Right lobe of liver (tissue), 6 donors: ENCODE measurements at places on chromosomes 1 and 21. TPM values are rescaled to one million over a fixed set of nuclear protein-coding genes. Genes with fewer than 3 reads are reported as not detected.
A peak's percentile ranks its signal among the peaks of the same experiment; 100 is the strongest.

AMY1A gene
- not detected for total RNA-seq

- DNase-seq, result no peak
- H3K4me1 ChIP-seq, result no peaks in the 10 kb centered on the region
- no peak overlapping the region for H3K27ac ChIP-seq
These were observed 8.7 kb upstream of the ECE1 start for GRCh38 chr1:21298981-21299391.

DNA sequence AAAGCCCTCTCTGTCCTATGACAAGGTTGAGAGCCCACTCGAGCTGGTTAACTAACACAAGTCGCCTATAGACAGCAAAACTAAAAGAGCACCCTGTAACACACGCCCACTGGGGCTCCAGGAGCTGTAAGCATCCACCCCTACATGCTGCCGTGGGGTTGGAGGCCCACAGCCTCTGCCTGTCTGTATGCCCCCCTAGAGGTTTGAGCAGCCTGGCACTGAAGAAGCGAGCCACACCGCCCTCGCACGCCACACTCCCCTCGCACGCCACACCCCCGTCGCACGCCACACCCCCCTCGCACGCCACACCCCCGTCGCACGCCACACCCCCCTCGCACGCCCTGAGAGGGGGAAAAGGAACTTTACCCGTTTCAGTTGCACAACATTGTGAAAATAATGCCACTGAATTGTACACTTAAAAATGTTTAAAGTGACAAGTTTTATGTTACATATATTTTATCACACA, 13.2 kb upstream of the HMGCL start:
- H3K4me3 ChIP-seq, result peak overlapping the region; percentile 47
- peak overlapping the region; percentile 50 for H3K27ac ChIP-seq
- no peaks in the 10 kb centered on the region for H3K4me1 ChIP-seq

FAM110D gene
- 0.26 TPM for total RNA-seq

PCBP3 gene
- total RNA-seq, result 0.93 TPM

DNA sequence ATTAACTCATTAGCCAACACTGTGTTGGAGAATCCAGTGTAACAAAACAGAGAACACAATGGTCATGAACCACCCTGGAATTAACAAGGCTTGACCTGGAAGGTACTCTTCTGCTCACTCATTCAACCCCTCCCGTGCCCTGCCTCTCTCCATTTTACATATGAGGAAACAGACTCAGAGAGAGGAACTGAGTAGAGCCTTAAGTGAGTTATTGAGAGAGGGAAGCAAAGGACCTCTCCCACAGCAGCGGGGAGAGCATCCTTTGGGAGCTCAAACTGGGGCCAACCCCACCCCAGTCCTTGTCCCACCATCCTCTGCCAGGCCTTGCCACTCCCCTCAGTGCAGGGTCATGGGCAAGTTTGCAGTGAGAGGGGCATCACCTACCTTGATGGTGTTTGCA, 1.4 kb downstream of the S100A12 start:
- H3K4me3 ChIP-seq, result no peak overlapping the region
- H3K4me1 ChIP-seq, result no peaks in the 10 kb centered on the region
- DNase-seq, result peak; percentile 43
- no peak overlapping the region for H3K27ac ChIP-seq
- H3K36me3 ChIP-seq, result no peaks in the 10 kb centered on the region

KRTAP10-2 gene
- not detected for total RNA-seq

ADORA3 gene
- 3.4 TPM for total RNA-seq

DNA sequence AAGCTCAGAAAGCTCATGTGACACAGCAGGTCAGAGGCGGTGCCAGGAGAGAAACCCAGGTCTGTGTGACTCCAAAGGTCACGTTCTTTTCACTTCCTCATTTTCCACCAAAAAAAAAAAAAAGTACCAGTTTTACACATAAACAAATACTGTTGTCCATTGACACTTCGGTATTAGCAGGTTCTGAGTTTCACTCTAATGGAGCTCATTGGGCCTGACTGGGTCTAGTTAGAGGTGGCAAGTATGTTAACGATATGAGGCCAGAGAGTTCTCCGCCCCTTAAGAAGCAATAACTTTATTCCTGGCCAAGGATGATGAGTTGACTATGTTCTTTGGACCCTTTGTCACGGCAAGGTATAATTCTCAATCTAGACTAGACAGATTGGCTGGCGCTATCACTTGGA, 30.0 kb upstream of the SDE2 start:
- H3K4me3 ChIP-seq, result no peak overlapping the region
- H3K27me3 ChIP-seq, result no peaks in the 10 kb centered on the region
- DNase-seq, result peak; percentile 79
- peaks cover 15% of the 10 kb centered on the region for H3K4me1 ChIP-seq
- H3K36me3 ChIP-seq, result no peaks in the 10 kb centered on the region
- peak overlapping the region; percentile 59 for H3K27ac ChIP-seq

DNA sequence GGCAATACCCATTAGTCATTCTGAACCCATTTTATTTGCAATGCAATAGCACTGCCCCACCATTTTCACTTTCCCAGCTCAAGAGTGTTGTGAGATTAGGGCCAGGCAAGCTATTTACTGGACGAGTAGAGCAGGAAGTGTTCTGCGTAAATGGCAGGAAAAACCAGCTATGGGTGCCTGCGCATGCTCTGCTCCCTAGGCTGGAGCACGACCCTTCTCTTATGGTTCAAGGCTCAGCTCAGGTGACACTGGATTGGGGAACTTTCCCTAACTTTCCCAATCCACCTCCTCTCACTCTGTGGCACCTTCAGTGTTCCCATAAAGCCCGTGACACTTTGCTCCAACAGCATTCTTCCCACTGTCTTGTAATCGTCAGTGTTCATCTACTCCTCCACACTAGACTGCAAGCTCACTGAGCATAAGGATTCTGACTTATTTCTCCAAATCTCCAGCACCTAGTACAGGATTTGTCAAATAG, 3.6 kb upstream of the MAN1A2 start:
- DNase-seq, result no peak
- no peaks in the 10 kb centered on the region for H3K36me3 ChIP-seq
- no peaks in the 10 kb centered on the region for H3K4me1 ChIP-seq
- no peak overlapping the region for H3K27ac ChIP-seq
- no peak overlapping the region for H3K4me3 ChIP-seq
- no peaks in the 10 kb centered on the region for H3K27me3 ChIP-seq

ATP1A4 gene
- total RNA-seq, result not detected

DNA sequence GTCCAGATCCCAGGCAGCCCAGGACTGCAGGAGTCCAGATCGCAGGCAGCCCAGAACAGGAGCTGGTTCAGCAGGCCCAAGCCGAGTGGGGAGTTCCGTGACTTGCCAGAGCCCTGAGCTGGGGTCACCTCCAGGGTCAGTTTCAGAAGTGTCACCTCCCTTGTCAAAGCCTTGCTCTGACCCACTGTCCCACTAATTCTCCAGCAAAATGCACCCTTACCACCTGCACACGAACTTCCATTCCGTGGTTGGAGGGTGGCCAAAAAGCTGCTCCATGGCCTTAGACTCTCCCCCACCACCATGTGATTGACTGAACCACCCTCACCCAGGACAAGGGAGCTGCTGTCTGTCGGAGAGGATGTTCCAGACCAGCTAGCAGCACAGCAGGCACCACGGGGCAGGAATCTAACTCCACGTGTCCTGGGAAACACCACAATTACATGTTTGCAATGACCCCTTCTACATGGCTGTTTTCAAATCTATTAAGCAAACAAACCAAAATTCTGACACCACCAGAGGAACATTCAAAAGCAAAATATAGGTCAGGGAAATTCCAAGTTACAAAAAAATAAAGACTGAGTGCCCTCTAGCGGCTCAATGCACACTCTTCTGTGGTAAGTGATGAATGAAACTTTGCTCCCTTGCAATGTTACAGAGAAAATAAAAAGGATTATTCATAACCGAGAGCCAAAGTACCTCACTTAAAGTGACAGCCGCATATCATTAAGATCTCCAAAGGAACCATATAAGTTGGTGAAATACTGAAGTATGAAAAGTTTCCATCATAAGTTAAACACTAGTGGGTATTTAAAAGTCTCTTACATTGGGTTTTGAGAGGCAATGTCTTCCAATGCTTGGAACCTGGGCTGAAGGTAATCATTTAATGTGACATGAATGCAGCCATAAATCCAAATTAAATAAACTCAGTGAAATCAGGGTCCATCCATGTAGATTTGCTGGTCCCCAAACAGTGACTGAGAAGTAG, 76.3 kb downstream of the NPHP4 start:
- no peak overlapping the region for H3K4me3 ChIP-seq
- H3K36me3 ChIP-seq, result no peaks in the 10 kb centered on the region
- no peaks in the 10 kb centered on the region for H3K4me1 ChIP-seq
- no peak for DNase-seq

GRCh38 chr1:93395195-93395594, 49.5 kb downstream of the DR1 start:
- no peak overlapping the region for H3K27ac ChIP-seq
- no peaks in the 10 kb centered on the region for H3K36me3 ChIP-seq
- no peak for DNase-seq
- H3K4me3 ChIP-seq, result no peak overlapping the region
- H3K27me3 ChIP-seq, result no peaks in the 10 kb centered on the region
- H3K4me1 ChIP-seq, result no peaks in the 10 kb centered on the region

DVL1 gene
- 41.9 TPM for total RNA-seq

DNA sequence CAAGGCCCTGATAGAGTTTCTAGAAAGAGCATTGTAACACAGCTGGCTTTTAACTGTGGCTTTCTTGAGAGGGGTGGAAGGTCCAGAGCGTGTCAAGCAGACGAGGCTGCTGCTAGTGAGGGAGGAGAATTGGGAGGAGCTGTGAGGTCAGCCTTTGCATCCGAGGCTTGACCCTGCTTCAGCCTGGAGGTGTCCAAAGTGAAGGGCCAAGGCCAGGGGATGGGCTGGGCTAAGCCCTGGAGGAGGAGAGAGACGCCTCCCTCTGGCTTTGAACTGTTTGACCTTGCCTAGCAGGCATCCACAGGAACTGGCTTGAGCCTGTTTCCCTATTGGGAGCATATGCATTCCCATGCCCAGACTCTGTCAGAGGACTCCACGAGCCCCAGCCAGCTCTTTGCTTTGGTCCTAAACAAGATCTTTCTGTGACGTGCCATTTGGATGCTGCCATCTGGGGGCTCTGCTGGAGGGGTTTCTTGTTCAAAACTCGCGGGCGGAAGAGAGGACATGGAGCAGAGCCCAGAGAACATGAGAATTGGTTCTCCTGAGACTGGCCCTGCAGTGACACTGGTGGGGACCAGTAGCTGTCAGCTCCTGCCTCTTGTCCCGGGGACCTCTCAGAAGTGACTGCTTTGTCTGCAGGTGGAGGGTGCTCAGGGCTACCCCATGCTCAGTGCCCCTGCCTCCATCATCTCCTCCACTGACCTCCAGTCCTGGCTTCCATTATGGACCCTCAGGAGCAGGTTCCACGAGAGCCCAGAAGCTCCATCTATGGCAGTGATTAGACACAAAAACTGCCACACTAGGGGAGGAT, 5.5 kb downstream of the ACTRT2 start:
- H3K27ac ChIP-seq, result no peak overlapping the region
- no peaks in the 10 kb centered on the region for H3K36me3 ChIP-seq
- DNase-seq, result peak; percentile 27
- H3K4me1 ChIP-seq, result no peaks in the 10 kb centered on the region
- H3K4me3 ChIP-seq, result no peak overlapping the region

DENND2C gene
- 3.0 TPM for total RNA-seq

DNA sequence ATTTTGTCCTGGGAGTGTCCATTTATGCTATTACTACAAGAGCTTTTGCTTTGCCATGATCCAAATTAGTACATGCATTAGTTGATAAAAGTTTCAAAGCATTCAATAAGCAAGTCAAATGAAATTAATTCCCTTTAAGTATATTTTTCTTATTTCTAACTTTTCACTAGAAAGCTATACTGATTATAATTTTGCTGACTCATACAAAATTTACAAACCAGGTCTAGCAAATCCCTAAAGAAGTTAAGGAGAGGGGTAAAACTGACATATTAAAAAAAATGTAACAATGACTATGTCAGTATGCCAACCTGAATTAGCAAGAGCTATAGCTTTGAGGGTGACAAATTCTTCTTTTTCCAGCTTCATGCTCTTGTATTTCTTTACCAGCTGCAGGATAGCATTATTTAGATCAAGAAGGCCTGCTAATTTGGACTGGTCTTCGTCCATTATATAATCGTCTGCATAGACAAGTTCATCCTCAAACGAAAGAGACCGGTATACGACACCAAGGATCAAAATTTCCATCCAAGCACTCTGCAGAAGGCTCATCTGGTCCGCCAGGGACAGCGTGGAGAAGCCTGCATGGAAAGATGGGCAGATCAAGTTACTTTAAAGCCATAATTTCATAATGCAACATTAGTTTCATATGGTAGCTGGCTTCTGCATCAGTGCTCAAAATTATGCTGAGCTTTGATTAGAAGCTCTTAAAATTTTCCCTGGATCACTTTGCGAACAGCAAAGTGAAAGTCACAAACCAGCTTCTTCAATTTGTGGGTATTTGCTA, 95.8 kb upstream of the USH2A start:
- H3K4me3 ChIP-seq, result no peak overlapping the region
- H3K27ac ChIP-seq, result no peak overlapping the region
- H3K27me3 ChIP-seq, result no peaks in the 10 kb centered on the region

LRRC53 gene
- not detected for total RNA-seq

CCDC181 gene
- total RNA-seq, result not detected

SLC9A1 gene
- 1.7 TPM for total RNA-seq

GRCh38 chr1:98688110-98688739, 26.7 kb downstream of the SNX7 start:
- no peak for DNase-seq
- no peak overlapping the region for H3K27ac ChIP-seq
- no peaks in the 10 kb centered on the region for H3K4me1 ChIP-seq
- H3K36me3 ChIP-seq, result no peaks in the 10 kb centered on the region

DNA sequence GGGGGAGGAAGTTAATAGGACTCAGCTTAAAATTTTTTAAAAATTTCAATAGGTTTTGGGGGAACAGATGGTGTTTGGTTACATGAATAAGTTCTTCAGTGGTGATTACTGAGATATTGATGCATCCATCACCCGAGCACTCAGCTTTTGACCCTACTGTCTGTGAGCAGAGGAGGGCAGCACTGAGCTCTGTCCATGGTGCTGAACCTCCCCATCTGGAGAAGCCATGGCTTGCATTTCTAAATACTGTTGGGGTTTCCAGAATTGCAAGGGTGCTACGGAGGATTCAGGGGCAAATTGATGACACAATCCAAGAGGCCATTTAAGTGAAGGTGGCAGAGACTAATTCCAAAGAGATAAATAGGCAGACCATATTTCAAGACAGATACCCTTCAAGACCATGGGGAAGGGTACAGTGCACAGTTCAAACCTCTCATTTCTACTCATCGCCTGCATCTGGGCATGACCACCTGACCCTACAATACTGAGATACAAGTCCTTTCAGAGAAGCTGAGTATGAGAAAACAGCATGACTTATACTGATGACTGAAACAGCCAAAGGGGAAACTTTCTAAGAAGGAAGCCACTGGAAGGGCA, 17.2 kb downstream of the SYT2 start:
- no peaks in the 10 kb centered on the region for H3K36me3 ChIP-seq
- H3K27ac ChIP-seq, result no peak overlapping the region
- H3K27me3 ChIP-seq, result no peaks in the 10 kb centered on the region
- no peak for DNase-seq

AKT3 gene
- 7.0 TPM for total RNA-seq

GRCh38 chr21:43298546-43299440, 128.1 kb downstream of the SIK1 start:
- no peak overlapping the region for H3K4me3 ChIP-seq
- peak; percentile 48 for DNase-seq
- no peaks in the 10 kb centered on the region for H3K4me1 ChIP-seq
- H3K27ac ChIP-seq, result no peak overlapping the region
- H3K27me3 ChIP-seq, result no peaks in the 10 kb centered on the region

MRPL24 gene
- total RNA-seq, result 62.9 TPM

SLAMF9 gene
- total RNA-seq, result 1.7 TPM

- no peak overlapping the region for H3K27ac ChIP-seq
- H3K36me3 ChIP-seq, result no peaks in the 10 kb centered on the region
- no peaks in the 10 kb centered on the region for H3K4me1 ChIP-seq
These were observed 36.0 kb downstream of the FABP3 start for GRCh38 chr1:31336687-31337467.
